ENCODE measurements at places on chromosomes 5 and 9.
A peak's percentile ranks its signal among the peaks of the same experiment; 100 is the strongest.

DNA sequence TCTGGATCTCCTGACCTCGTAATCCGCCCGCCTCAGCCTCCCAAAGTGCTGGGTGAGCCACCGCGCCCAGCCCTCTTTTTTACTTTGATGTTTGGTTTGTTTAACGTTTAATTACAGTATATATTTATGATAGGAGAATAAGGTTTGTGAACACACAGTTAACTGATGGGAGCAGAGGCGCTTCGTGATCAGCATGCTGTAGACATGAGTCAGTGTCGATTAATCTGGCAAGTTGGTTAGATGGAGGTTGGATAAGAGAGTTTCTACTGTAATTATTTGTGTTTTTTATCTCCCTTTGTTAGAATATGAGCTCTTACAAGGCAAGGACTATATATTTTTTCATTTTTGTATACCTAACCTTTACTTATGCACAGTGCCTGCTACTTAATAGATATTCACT lies 14.3 kb downstream of the ATG10 start:
- no peak for DNase-seq

GRCh38 chr5:56447232-56447631 lies 214.1 kb upstream of the ANKRD55 start:
- no peak for DNase-seq

- DNase-seq: peak; percentile 23
Observed at GRCh38 chr5:74877624-74878304, 11.6 kb upstream of the FAM169A start.

GRCh38 chr9:75197561-75197960 lies 109.2 kb downstream of the OSTF1 start:
- peak; percentile 20 for DNase-seq

DNA sequence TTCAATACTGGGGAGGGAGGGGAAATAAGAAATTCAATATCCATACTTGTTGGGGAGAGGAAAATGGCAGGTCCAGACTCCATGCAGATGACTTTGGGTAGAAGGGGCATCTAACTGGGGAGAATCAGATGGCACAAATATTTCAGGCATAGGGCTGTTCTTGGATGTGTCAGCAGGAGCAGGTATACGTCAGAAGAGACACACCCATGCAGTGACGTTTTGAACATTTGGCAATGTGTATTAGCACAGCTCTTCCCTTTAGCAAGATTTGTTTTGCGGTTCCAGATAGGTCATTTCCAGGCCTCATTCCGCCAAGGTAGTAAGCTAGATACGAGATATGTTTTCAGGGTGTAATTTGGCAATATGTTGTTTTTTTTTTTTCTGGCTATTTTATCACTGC lies 187.2 kb upstream of the CDH10 start:
- no peak for DNase-seq

DNA sequence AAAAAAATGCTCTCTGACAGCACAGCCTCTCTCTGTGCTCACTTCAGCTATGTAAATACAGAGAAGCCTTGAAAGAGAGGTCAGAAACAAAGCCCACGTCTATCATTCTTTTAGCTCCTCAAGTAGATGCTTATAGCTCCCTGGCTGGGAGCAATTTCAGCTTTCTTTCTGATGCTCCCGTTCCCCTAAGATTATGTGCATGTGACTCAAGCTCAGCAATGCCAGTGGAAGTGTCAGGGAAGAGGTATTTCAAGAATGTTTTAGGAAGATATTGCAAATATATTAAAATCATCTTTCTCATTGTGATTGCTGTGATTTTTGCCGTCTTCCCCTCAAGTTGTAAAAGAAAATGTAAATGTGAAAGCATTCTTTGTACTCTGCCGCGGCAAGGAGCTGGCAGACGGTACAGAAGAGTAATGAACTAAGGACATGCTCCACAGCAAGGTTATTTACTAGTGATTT lies 1353.7 kb upstream of the ACO1 start:
- peak; percentile 68 for DNase-seq

DNA sequence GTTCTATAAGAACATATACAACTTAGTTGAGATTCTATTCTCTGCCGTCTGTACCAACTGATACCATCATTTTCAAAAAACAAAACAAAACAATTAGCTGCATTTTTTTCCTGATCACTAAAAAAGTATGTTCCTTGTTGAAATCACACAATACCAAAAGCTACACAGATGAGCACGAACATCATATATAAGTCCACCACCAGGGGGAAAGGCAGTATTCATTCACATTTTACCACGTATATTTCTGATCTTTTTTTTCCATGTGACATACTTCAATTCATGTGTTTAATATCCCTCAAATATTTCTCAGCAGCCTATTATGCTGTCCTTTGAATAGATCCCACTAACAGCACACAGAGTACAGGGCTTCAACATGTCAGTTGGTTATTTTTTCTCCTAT lies 40.6 kb downstream of the IRX2 start:
- DNase-seq: no peak

- DNase-seq: no peak
Observed at GRCh38 chr5:55911784-55912653, 60.9 kb downstream of the IL31RA start.

GRCh38 chr5:103424453-103425205 lies 138.0 kb downstream of the NUDT12 start:
- no peak for DNase-seq

- DNase-seq: no peak
Observed at GRCh38 chr5:59002162-59002825, 419.4 kb downstream of the RAB3C start.

DNA sequence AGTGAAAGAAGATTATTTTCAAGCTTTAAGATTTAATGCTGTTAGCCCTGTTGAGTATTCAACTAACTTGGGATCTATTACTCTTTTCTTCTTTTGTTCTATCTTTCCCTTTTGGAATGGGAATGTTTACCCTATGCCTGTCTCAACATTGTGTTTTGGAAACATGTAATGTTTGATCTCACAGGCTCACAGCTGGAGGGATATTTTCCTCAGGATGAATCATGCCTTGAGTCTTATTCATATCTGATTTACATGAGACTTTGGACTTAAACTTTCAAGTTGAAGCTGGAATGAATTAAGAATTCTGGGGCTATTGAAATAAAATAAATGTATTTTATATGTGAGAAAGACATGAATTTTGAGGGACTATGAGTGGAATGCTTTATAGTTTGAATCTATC lies 607.8 kb upstream of the PTGER4 start:
- no peak for DNase-seq

DNA sequence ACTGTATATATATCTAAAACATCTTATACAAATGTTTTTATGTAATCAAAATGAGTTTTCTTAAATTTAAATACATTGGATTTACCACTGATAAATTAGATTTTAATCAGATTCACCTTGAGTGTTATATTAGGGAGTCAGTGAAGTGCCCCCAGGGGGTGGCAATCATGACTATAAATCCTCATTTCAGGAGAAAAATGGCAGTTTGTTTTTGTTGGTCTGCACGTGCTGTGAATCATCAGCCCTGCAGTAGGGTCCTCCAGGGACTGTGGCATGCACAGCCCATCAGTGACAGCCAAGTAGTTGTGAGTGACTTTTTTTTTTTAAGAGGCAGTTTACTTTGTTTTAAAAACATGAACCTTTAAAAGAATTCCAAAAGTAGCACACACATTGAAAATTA lies 65.2 kb downstream of the ZSWIM6 start:
- DNase-seq: no peak

- DNase-seq: no peak
Observed at GRCh38 chr9:113583511-113584427, 120.2 kb downstream of the RGS3 start.

DNA sequence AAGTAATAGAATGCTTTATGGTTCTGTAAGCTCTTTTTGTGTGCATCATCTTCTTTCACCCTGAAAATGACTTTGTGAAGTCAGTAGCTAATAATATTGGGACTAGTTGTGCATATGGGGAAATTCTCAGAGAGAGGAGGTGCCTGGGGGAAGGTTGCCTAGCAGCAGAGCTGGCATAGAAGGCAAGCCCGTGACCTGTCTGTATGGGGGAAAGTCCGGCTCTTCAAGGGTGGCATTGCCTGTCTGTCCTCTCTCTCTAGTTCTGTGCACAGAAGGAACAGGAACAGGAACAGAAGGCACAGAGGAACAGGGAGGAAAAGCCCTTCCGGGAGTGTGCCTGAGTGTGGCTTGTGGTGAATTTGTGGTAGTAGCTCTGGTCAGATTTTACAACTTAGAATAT lies 33.1 kb downstream of the SH3GL2 start:
- DNase-seq: no peak

DNA sequence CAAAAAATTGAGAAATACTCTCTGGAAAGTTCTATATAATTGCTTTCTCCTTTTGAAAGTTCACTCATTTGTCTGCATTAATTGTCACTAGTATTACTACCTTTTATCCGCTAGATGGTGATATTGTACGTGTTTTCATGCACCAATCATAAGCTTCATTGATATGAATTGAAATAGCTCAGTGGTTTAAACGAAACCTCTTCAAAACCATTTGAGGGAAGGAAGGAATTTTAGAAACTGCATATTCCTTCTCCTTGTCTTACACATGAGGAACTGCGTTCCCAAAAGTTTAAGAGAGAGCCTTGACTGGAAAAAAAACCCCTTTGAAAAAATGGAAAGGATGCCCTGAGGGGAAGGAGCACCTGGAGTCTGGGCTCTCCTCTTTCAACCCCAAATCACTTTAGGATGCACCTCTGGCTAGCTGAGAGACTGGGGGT lies 98.6 kb downstream of the YTHDC2 start:
- peak; percentile 8 for DNase-seq

GRCh38 chr5:136137497-136138220 lies 5.0 kb downstream of the SMAD5 start:
- DNase-seq: no peak

GRCh38 chr5:168670881-168671575 lies 91.9 kb upstream of the PANK3 start:
- no peak for DNase-seq

DNA sequence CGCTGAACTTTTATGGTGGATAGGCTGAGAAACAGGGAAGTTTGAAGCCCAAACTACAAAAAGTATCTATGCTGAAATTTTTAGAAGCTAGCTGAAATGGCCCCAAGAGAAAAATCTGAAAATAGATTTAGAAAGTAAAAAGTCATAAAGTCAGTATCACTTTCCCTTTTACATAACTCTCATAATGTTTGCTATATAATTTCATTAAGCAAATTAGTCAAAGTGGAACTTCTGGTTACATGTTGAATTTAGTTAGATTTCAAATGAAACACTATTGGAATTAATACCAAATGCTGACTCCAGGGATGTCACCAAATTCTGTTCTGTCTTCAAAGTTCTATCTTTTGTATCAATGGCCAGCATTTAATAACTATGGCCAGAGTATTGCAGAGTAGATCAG lies 126.9 kb downstream of the TTC39B start:
- DNase-seq: no peak

DNA sequence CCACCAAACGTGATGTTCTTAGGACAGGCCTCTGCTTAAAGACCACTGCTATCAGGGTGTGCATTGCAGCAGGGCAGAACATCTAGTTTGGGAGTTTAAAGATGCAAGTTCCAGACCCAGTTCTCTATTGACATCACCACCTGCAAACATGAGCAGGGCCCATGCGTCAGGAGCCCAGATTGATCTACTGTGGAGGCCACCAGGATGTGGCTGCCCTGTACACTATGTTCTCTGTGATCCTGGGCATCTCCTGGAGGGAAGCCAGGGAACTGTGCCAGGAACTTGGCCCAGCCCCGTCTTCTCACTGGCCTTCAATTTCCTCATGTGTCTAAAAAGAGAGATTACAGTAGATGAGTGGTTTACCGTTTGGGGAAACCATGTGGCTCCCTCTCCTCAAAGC lies 87.1 kb downstream of the PDE6A start:
- peak; percentile 68 for DNase-seq

DNA sequence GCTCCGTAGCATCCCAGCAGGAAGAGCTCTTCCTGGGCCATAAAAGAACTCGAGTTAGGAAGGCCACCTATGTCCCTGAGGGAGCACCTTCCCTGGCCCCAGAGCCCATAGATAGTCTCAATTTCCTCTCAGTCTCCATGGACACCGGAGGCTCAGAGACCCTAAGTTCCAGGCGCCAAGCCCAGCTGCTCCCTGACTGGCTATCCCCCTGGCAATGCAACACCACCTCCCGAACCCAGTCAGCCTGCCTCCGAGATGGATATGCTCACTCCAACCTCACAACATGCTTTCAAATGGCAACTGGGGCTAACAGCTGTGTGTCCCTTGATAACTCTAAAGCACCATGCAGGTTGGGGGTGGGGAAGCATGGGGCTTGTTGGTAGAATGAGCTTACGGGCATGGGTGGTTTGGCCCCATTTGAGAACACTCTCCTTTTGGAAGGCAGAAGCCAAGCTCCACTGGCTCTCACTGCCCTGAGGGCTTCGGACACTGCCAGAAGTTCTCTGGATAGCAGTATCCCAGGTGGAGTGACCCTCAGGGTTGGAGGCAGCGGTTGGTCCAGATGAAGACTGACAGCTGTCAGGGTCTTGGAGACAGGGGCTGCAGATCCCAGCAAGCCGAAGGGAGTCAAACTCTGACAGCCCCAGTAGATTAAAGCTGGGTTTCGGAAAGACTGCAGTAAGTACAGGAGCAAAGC lies 165.3 kb downstream of the PAX5 start:
- DNase-seq: no peak

DNA sequence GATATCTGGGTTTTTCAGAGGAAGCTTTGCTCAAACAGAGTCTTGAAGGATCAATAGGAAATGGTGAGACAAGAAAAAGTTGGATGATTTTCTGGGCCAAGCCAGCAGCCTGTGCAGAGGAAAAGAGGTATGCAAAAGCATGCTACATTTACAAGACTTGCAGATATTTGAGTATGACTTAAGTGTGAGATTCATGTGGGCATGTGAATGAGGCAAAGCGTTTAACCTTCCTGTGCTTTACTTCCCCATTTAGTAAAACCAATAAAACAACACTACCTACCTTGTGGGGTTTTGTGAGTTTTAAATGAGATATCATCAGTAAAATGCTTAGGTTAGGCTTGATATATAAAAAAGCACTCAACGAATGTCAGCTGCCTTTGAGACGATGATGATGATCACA lies 58.1 kb downstream of the PIP5K1B start:
- DNase-seq: no peak

DNA sequence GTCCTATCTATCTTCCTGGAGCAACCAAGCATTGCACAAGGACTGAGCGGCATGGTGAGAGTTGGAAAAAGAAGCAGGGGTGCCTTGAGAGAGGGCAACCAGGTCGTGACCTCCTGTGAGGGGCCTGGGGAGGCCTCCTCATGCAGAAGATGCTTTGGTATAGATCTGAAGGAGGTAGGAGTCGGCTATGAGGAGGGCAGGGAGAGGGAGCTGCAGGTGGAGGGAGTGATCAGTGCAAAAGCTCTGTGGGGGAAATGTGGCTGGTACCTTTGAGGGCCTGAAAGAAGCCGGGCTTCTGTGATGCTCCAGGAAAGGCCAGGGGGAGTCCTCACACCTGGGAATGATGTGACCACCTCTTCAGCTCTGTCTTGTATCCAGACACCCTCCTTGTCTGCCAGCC lies 3.6 kb upstream of the SLC25A48 start:
- no peak for DNase-seq

- DNase-seq: no peak
Observed at GRCh38 chr5:179876610-179876952, 18.0 kb upstream of the MRNIP start.

DNA sequence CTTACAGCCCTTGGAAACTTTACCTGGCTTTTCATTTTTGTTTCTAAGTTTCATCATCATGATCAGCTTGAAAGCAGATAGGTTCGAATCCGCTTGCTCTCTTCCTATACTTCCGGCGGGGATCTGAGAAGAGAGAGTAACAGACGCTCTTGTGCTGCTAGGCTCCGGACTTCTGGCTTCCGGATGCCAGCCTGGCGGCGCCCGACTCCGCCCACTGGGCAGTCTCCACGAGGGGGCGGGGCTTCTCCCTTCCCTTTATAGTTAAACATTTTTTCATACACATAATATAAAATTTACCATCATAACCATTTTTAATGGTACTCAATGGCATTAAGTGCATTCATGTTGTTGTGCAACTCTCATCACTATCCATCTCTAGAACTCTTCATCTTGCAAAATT lies 49.5 kb upstream of the ELOVL7 start:
- no peak for DNase-seq
